ENCODE measurements at places on chromosomes 16 and 17. TPM values are rescaled to one million over a fixed set of nuclear protein-coding genes. Genes with fewer than 3 reads are reported as not detected.

DNA sequence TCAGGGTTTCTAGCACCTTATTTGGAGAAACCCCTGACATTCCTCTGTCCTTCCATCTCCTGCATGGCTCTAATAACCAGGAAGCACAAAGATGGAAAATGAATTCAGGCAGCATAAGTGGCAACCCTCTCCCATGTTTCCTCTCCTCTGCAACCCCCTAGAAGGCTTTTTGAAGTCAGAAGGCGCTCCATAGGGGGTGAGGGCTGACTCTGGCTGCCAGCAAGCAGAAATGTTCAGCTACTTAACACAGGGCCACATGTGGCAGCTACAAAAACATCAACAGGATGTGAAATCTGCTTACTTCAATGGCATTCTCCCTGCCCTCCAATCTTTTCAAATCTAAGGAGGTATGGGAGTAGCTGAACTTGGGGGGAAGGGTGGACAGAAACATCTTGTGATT lies 55.2 kb upstream of the IRX5 start:
- no peak for DNase-seq

LGALS9B gene
- not detected for total RNA-seq

CD300H gene
- total RNA-seq = not detected

GRCh38 chr17:9313346-9313745 lies 262.3 kb downstream of the STX8 start:
- DNase-seq = no peak

Data from endothelial cell (in vitro differentiated cells).